SK-MEL-5 (cell line): ENCODE measurements at places on chromosomes 7 and 10. TPM values are rescaled to one million over a fixed set of nuclear protein-coding genes. Genes with fewer than 3 reads are reported as not detected.

The LRRC4 gene
- total RNA-seq: not detected in 2 replicates

The DKK1 gene
- 0.83 and 0.90 TPM in 2 replicates for total RNA-seq

The ZNF488 gene
- total RNA-seq: not detected in 2 replicates

The ADRA2A gene
- total RNA-seq: 0.24 and 0.53 TPM in 2 replicates

The VAX1 gene
- 1.1 and 1.3 TPM in 2 replicates for total RNA-seq

The SPDYE6 gene
- not detected in 2 replicates for total RNA-seq

The HOXA9 gene
- total RNA-seq: not detected in 2 replicates

The FLNC gene
- 0.05 and 0.11 TPM in 2 replicates for total RNA-seq

The LHPP gene
- total RNA-seq: 4.7 and 5.7 TPM in 2 replicates

The SLC16A9 gene
- 0.03 TPM in 1 of 2 replicates, not detected in the other for total RNA-seq

The CTBP2 gene
- 38.1 and 39.6 TPM in 2 replicates for total RNA-seq

The MAT1A gene
- 63.7 and 63.8 TPM in 2 replicates for total RNA-seq

The C7orf57 gene
- total RNA-seq: 0.48 and 0.79 TPM in 2 replicates

The PPP1R3C gene
- total RNA-seq: 12.2 and 13.2 TPM in 2 replicates

The CDHR1 gene
- total RNA-seq: not detected in 2 replicates

The LSM5 gene
- total RNA-seq: 86.8 and 104 TPM in 2 replicates

The TSPAN33 gene
- total RNA-seq: 39.3 and 43.6 TPM in 2 replicates

The ASB10 gene
- total RNA-seq: not detected in 2 replicates

The PON1 gene
- total RNA-seq: 0.16 TPM in 1 of 2 replicates, not detected in the other

The CYP2E1 gene
- total RNA-seq: not detected in 2 replicates

The ATRNL1 gene
- total RNA-seq: 41.9 and 43.6 TPM in 2 replicates

The FERD3L gene
- not detected in 2 replicates for total RNA-seq

The RAB18 gene
- total RNA-seq: 28.2 and 32.5 TPM in 2 replicates

The GNG11 gene
- total RNA-seq: 35.8 and 40.3 TPM in 2 replicates

The NKX1-2 gene
- total RNA-seq: 4.9 and 5.6 TPM in 2 replicates

The KCP gene
- 0.03 and 0.13 TPM in 2 replicates for total RNA-seq

The GBF1 gene
- 14.6 and 17.2 TPM in 2 replicates for total RNA-seq

The NSUN6 gene
- total RNA-seq: 3.5 and 5.7 TPM in 2 replicates

The GATAD1 gene
- total RNA-seq: 53.7 and 59.2 TPM in 2 replicates

The PKD1L1 gene
- total RNA-seq: 0.51 and 0.58 TPM in 2 replicates

The ZKSCAN5 gene
- 24.6 and 26.2 TPM in 2 replicates for total RNA-seq

The PRLHR gene
- total RNA-seq: not detected in 2 replicates

The SKIDA1 gene
- 0.08 and 0.32 TPM in 2 replicates for total RNA-seq

The TLL2 gene
- 0.08 and 0.11 TPM in 2 replicates for total RNA-seq

The CH25H gene
- total RNA-seq: not detected in 2 replicates

The POU6F2 gene
- total RNA-seq: 0.08 and 0.24 TPM in 2 replicates

The AKR1B15 gene
- 0.08 TPM in 1 of 2 replicates, not detected in the other for total RNA-seq

The SGPL1 gene
- 25.8 and 27.4 TPM in 2 replicates for total RNA-seq

The SHH gene
- total RNA-seq: 0.03 and 0.08 TPM in 2 replicates

The SND1 gene
- 263 and 271 TPM in 2 replicates for total RNA-seq

The SPDYE2B gene
- total RNA-seq: not detected in 2 replicates

The LRRD1 gene
- not detected in 2 replicates for total RNA-seq

The ZNF239 gene
- total RNA-seq: 1.8 and 2.1 TPM in 2 replicates

The GIMAP8 gene
- total RNA-seq: not detected in 2 replicates

The GIMAP2 gene
- 12.6 and 13.5 TPM in 2 replicates for total RNA-seq

The GPR37 gene
- total RNA-seq: 18.4 and 21.6 TPM in 2 replicates

The NOLC1 gene
- 64.7 and 65.5 TPM in 2 replicates for total RNA-seq
